Cardiac muscle cell (in vitro differentiated cells and primary cell): ENCODE measurements at places on chromosomes 4 and X. TPM values are rescaled to one million over a fixed set of nuclear protein-coding genes. Genes with fewer than 3 reads are reported as not detected.

GRCh38 chr4:48129307-48130014 lies 4.6 kb downstream of the TXK start:
- H3K4me1 ChIP-seq, result peaks cover 19% of the 10 kb centered on the region
- H3K27me3 ChIP-seq, result no peaks in the 10 kb centered on the region
- H3K36me3 ChIP-seq, result no peaks in the 10 kb centered on the region
- DNase-seq, result peak; percentile 29

GRCh38 chr4:56728512-56728911 lies 47.4 kb upstream of the HOPX start:
- no peak overlapping the region for H3K27ac ChIP-seq
- H3K27me3 ChIP-seq, result no peaks in the 10 kb centered on the region
- H3K36me3 ChIP-seq, result no peaks in the 10 kb centered on the region
- H3K4me3 ChIP-seq, result no peak overlapping the region

- H3K36me3 ChIP-seq, result no peaks in the 10 kb centered on the region
- no peak overlapping the region for H3K27ac ChIP-seq
- no peak for DNase-seq
- no peak overlapping the region for H3K4me3 ChIP-seq
- H3K27me3 ChIP-seq, result no peaks in the 10 kb centered on the region
These were observed 930.4 kb downstream of the DMD start for GRCh38 chrX:32280921-32281320.

DNA sequence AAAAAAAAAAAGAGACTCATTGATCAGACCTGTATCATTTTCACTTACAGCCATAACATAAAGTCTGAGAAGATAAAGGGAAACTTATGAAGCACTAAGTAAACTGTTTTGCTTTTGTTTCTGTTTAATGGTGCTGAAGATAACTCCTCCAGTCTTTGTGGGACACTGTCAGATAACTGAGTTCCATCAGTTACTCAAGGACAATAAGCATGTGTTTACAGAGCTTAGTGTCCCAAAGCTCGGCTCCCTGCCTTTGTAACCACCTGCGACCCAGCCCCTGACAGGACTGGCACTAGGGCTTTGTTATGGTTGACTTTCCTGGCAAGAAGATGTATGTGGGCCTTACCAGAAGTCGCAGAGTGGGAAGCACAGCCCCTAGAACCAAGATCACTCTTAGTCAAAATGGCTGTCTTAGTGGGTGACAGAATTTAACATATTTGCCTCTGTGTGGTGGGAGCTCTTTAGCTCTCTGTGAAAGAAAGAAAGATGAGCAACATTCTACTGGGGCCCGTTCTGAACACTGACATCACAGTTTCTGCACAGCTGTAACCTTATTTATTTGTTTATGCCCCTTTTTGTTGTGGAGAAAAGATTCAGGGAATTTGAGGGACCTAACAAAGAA lies 68.1 kb downstream of the FNIP2 start:
- no peak overlapping the region for H3K4me3 ChIP-seq
- no peak for DNase-seq
- H3K4me1 ChIP-seq, result peaks cover 35% of the 10 kb centered on the region
- H3K27ac ChIP-seq, result no peak overlapping the region
- H3K27me3 ChIP-seq, result no peaks in the 10 kb centered on the region

GRCh38 chrX:20680998-20681397 lies 414.3 kb upstream of the RPS6KA3 start:
- H3K4me1 ChIP-seq, result no peaks in the 10 kb centered on the region
- H3K4me3 ChIP-seq, result no peak overlapping the region
- DNase-seq, result peak; percentile 0
- H3K27ac ChIP-seq, result no peak overlapping the region
- H3K36me3 ChIP-seq, result no peaks in the 10 kb centered on the region

GRCh38 chr4:175823015-175823742 lies 11.1 kb upstream of the GPM6A start:
- H3K4me1 ChIP-seq, result no peaks in the 10 kb centered on the region
- H3K27ac ChIP-seq, result no peak overlapping the region
- DNase-seq, result no peak
- no peaks in the 10 kb centered on the region for H3K36me3 ChIP-seq
- H3K4me3 ChIP-seq, result no peak overlapping the region

- no peak for DNase-seq
- H3K27me3 ChIP-seq, result no peaks in the 10 kb centered on the region
These were observed 136.6 kb downstream of the PALLD start for GRCh38 chr4:168633496-168633895.

DNA sequence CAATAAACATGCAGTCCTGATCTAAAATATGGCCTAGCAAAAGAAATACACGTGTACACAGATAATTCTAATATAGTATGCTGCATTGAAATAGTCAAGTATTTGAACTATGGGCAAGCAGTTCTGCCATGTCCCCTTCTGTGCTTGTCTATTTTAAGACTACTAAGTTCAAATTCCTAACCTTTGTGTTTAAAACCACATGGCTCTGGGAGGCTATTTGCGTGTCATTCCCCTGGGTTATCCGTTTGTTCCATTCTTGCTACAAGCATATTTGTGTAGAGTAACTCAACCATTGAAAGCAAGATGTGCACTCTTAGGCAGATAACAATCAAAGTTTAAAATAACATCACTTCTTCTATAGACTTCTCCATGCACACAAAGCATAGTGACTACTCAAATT lies 25.4 kb upstream of the TBC1D1 start:
- DNase-seq, result peak; percentile 26
- peaks cover 9% of the 10 kb centered on the region for H3K4me1 ChIP-seq

DNA sequence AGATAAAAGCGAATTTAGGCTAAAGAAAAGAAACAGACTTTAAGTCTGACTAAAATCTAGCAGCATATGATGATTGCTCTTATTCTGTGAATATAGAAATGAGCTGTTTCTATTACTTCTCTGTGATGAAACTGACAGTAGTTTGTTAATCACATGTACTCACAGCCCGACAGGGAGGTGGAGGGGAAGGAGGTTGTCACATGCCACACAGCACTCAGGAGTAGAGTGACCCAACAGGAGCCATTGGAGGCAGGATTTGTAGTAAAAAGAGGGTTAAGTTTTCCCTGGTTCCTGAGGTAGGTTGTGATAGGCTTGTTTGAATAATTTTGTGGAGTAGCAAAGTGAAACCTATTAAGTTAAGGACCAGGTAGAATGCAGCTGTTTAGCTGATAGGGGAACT lies 495.9 kb downstream of the CENPC start:
- no peak for DNase-seq
- no peak overlapping the region for H3K27ac ChIP-seq
- no peaks in the 10 kb centered on the region for H3K36me3 ChIP-seq
- H3K27me3 ChIP-seq, result no peaks in the 10 kb centered on the region
- H3K4me1 ChIP-seq, result no peaks in the 10 kb centered on the region

DNA sequence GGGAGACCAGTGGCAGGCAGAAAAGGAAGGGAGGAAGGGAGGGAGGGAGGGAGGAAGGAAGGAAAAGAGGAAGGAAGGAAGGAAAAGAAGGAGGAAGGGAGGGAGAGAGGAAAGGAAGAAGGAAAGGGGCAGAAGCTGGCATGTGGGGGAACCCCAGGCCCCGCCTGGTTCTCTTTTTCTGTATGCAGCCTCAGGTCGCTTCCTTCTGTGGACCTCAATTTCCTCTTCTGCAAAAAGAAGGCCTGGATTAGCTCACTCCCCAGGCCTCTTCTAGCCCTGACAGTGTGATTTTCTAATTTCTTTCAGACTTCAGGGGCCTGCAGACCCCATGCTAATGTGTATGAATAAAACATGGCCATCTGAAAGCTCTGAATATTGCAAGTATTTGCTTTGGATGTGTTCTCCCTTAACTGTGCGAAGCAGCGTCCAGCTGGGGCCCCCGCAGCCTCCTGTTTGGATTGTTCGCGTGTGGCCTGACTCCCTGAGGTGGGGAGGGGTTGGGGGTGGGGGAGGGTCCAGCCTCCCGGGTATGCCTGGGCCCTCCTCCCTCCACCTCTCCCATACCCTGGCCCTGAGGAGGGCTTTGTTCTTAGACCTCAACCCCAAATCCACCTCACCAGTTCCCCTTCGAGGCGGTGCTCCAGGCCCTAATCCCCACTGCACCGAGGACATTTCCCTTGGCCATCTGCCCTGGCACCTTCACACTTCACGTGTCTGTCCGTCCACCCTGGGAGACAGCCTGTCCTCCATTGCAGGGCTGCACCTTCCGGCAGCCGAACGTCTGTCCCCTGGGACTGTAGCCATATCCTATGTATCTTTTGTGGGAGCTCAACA lies 199.9 kb upstream of the ATP6AP2 start:
- no peaks in the 10 kb centered on the region for H3K36me3 ChIP-seq
- no peak overlapping the region for H3K27ac ChIP-seq
- no peaks in the 10 kb centered on the region for H3K4me1 ChIP-seq
- DNase-seq, result no peak
- H3K27me3 ChIP-seq, result no peaks in the 10 kb centered on the region

DNA sequence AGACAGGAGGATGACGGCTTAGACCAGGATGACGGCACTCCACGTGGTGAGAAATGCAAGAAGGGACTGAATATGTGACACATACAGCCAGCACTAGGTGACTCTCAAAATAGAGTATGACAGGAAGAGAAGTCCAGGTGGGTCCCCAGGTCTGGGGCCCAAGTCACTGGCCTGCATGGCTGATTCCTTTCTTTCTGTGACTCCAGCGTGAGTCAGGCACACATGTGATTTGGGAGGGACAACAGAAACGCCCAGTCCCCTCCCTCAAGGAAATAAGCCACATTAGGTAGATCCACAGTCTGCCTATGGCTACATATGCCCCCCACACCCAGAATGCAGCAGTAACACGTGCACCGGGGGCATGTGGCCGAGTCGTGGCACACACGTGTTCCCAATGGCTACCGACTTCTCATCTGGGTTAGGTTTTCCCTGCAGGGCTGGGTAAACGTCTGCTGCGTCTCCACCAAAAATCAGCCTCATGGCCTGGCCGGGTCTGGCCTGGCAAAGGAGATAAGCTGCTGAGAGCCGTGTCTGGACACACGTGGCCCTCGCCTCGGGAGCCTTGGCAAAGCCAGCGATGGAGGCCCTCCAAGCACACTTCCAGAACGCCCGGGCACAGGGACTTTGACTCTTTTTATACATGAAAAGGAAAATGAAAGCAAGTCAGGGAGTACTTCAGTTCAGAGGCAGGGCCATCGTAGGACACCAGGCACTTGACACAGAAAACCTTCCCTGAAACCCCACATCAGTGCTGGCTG lies 19.3 kb downstream of the SEL1L3 start:
- H3K27me3 ChIP-seq, result no peaks in the 10 kb centered on the region
- peaks cover 10% of the 10 kb centered on the region for H3K4me1 ChIP-seq
- no peaks in the 10 kb centered on the region for H3K36me3 ChIP-seq
- no peak overlapping the region for H3K4me3 ChIP-seq
- no peak overlapping the region for H3K27ac ChIP-seq

DNA sequence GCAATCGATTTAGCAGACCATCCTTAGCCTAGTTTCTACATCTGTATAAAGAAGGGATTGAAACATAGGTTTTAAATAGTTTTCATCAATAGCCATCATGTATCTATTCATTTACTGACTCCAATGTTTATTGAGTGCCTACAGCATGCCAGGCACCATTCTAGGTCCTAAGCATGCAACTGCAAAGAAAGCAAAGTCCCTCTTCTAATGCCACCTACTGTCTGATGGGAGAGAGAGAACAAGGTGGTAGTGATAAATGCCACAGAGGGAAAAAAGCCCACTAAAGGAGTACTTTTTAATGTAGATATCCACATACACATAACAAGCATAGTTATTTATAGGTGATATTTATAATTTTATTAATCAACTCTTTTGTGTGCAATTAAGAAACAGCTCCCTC lies 67.6 kb upstream of the PPARGC1A start:
- H3K4me3 ChIP-seq, result no peak overlapping the region
- H3K27me3 ChIP-seq, result no peaks in the 10 kb centered on the region
- H3K4me1 ChIP-seq, result peaks cover 6% of the 10 kb centered on the region
- no peak for DNase-seq

Gene MXRA5
- total RNA-seq, result 0.09 and 0.25 TPM in 2 replicates

DNA sequence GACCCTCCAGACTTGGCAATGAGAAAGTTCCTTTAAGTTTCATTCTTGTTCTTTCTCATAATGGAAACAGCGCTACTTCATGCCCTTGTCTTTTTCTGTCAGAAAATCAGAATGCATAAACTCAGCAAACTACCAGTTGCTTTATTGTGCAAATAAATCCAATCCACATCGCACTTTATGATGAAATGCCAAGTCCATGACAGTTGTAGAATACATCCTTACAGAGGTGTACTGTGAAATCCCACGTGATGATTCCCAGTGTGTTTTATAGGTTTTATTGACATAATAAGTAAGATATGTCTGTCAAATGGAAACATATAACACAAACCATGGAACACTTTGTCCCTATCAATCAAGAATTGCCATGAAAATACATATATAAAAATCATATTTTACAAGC lies 295.0 kb downstream of the PCDH7 start:
- H3K36me3 ChIP-seq, result no peaks in the 10 kb centered on the region
- no peak overlapping the region for H3K27ac ChIP-seq

DNA sequence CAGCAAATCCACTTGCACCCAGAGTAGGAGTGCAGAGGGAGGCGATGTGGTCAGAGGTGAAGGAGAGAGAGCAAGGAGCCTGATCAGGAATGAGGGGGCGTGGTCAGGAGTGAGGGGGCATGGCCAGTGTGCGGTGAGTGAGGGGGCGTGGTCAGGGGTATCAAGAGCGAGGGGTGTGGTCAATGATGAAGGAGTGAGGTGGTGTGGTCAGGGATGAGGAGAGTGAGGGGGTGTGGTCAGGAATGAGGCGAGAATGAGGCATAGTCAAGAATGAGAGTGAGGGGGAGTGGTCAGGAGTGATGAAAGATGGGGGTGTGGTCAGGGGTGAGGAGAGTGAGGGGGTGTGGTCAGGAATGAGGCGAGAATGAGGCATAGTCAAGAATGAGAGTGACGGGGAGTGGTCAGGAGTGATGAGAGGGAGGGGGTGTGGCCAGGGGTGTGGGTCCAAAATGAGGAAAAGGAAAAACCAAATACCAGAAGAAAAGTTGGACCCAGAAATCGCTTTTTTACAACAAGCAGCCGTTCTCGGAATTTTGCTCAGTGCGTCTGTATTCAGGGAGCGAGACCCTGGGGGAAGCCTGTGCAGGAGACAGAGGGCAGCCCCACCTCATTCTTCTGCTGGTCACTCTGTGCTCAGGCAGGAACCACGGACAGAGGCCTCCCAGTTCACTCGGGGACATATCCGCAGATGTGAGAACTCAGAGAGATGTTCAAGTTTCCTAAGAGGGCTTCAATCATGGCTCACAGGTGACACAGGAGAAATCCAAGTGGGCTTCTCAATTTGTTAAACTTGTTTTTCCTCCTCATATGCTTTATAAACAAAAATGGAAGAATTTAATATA lies 47.5 kb downstream of the MAGEA1 start:
- no peaks in the 10 kb centered on the region for H3K36me3 ChIP-seq
- no peaks in the 10 kb centered on the region for H3K4me1 ChIP-seq
- H3K27me3 ChIP-seq, result no peaks in the 10 kb centered on the region
- H3K4me3 ChIP-seq, result no peak overlapping the region

DNA sequence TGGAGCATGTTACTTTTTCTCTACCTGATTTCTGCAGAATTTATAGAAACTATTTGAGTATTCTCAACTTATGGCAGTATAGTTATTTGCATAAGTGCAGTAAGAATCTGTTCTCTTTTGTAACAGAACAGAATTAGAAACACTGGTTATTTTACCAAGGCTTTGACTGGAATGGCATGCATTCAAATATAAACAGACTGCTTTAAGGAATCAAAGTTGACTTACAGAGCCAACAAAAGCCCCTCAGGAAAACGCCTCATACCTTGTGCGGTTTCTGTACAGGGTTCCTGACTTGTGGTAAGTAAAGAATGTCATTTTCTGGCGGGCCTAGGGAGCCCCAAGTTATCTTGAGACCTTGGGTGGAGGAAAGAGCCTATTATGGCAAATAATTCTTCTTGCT lies 97.1 kb downstream of the GPR143 start:
- H3K36me3 ChIP-seq, result no peaks in the 10 kb centered on the region
- no peak for DNase-seq
- peak overlapping the region; percentile 29 for H3K27ac ChIP-seq
- no peaks in the 10 kb centered on the region for H3K4me1 ChIP-seq
- no peaks in the 10 kb centered on the region for H3K27me3 ChIP-seq

Gene MAGEC2
- not detected in 2 replicates for total RNA-seq
